ENCODE measurements at places on chromosomes 2 and 18.

GRCh38 chr2:66122516-66122915 lies 312.4 kb upstream of the MEIS1 start:
- DNase-seq: no peak

GRCh38 chr18:67893916-67894315 lies 377.4 kb upstream of the DSEL start:
- DNase-seq: no peak

DNA sequence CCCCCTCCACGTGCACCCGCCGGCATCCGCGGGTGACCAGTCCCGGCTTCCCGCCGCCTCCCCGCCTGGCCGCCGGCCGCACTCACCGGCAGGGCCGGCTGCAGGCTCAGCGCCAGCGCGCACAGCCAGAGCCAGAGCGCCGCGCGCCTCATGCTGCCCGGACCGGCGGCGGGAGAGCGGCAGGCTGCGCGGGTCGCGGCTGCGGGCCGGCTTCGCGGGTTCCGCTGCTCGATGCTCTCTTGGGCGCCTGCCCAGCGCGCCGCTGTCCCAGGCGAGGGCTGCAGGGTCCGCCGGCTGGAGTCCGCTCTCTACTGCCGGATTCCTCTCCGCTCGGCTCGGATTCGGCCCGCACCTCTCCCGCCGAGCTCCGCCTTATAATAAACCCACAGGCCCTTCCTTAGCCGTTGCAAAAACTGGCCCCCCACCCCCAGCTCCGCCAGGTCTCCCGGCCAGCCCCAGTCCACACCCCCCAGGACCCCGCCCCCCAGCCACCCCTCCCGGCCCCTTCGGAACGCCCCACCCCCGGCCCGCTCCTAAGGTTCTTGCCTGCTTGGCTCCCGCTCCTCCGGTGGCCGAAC lies at the start of gene SDC1:
Gene SDC1 (minus strand): TSS at position 415 of the 578 bp plus-strand sequence. CDS start 263 bp downstream, at position 152.
- DNase-seq: no peak

- no peak for DNase-seq
Observed at GRCh38 chr18:50453732-50454131, 78.9 kb downstream of the SKA1 start.

Data from HS-5 (cell line).